Stimulated activated CD8-positive, alpha-beta memory T cell treated with anti-CD3 and anti-CD28 coated beads, Interleukin-2, amount 100 ng/mL, for 48 hours (primary cell): ENCODE measurements at places on chromosomes 2 and 18.

- DNase-seq, result no peak
Measured at GRCh38 chr18:22175346-22175745, 6.0 kb downstream of the GATA6 start.

DNA sequence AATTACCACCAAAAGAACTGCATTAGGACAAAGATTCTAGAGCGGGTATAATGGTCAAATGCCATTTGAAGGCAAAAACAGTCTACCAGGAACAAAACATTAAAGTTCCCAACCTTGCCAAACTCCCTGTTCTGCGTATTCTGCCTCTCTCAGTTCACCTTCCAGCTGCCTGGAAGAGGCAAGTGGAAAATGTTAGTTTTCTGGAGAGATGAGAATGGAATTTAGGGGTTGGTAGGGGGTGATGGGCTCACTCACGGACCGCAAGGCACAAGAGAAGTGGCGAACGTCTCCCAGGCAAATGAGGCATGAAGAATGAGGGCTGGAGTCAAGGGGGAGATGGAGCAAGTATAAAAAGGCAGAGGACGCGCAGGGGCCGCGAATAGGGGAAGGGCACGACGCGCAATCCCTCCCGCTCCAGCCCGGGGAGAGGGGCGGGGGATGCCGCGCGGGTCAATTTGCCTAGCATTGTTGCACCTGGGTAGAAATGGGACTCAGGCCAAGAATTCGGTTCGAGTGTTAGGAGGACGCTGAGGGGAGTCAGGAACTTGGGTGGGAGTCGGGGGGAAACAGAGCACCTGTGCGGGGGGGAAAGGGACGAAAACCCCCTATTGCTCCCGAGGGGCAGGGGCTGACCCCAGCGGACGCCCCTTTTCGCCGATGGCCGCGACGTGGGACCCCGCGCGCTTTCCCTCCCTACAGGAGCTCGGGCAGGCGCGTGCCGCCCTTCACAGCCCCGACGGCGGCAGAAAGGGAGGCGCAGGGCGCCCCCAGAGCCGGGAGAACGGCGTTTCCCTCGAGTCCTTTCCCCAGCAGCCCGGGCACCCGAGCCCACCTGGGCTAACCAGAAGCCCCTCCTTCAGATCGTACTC is 573 bp downstream of the PAIP2B start:
- DNase-seq, result no peak

- DNase-seq, result no peak
Measured at GRCh38 chr2:20641123-20641985, 9.5 kb downstream of the HS1BP3 start.

- no peak for DNase-seq
Measured at GRCh38 chr18:48127606-48128005, 197.1 kb upstream of the SMAD2 start.

GRCh38 chr2:234846599-234847363 is 105.0 kb upstream of the SH3BP4 start:
- no peak for DNase-seq

- DNase-seq, result no peak
Measured at GRCh38 chr2:15539999-15540398, 21.1 kb downstream of the NBAS start.

DNA sequence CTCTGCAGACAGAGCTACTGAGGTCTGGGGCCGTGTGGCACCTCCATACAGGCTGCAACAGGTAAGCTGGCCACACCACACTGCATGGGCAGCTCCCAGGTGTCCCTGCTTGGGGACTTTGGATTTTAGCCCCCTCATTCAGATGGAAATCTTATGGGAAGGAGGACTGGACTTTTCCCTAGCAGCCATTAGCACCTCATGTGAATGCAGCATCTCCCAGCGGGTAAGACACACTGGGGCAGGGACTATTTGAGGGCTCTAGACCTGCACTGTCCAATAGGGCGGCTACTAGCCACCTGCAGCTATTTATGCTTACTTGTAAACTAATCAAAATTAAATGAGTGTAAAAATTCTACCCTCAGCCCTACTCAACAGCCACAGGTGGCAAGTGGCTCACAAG is 34.2 kb upstream of the GLI2 start:
- no peak for DNase-seq

- DNase-seq, result no peak
Measured at GRCh38 chr2:152012697-152013096, 86.1 kb downstream of the CACNB4 start.

- DNase-seq, result no peak
Measured at GRCh38 chr2:56286936-56287335, 103.1 kb downstream of the CCDC85A start.

DNA sequence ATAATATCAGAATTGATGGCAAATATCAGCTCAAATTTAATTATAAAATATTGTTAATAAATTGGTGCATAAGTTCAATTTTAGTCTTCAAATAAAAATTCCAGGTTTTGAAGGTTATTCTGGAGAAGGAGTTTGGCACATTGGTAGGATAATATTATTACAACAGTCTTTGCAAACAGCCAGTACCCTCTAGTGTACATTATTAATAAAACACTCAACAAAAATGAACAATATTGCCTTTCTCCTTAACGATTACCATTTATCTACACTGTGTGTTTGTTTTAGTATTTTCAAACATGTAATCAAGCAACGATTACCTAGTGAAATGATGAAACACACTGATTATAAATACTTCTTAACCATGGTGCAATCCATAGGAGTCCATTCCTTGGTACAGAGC is 334.0 kb upstream of the FSIP2 start:
- no peak for DNase-seq

DNA sequence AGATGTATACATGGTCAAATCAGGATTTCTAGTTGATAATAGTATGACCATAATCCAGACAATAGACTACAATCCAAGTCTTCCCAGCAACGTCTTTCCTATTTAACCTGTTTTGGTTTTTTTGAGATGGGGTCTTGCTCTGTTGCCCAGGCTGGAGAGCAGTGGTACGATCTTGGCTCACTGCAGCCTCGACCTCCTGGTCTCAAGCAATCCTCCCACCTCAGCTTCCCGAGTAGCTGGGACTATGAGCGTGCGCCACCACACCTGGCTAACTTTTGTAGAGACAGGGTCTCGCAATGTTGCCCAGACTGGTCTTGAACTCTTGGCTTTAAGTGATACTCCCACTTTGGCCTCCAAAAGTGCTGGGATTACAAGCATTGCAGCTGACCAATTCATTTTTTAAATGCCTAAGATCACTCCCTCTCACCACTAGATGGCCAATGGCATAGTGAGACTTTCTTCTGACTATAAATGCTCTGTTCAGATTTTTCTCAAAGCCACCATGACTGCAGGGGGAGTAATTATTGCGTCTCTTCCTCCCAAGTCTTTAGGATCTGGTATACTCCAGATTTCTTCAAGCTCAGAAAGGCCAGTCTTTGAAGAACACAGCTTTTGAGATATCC is 47.6 kb downstream of the HNRNPLL start:
- DNase-seq, result no peak

GRCh38 chr2:126891681-126892500 is 6.8 kb upstream of the TEX51 start:
- DNase-seq, result no peak

- no peak for DNase-seq
Measured at GRCh38 chr2:226256709-226257376, 542.8 kb downstream of the IRS1 start.

- no peak for DNase-seq
Measured at GRCh38 chr18:12013186-12013916, 32.0 kb downstream of the IMPA2 start.

DNA sequence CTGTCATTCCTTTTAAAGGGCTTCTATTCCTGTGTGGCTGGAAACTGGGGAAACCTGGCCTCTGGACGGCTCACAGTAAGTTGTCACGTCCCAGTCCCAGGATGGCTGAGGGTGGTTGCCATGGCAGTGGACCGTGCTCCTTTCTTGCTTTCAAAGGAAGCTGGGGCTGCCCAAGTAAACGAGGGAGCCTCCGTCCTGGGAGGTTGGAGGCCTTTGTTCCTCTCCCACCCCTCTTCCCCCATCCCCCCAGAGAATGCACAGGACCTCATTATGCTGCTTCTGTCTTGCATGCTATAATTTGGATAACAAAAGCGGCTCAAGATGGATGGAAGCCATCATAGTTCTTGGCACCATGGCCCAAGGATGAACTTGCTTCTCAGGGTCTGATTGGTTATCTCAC is 325.5 kb upstream of the HS6ST1 start:
- DNase-seq, result no peak

GRCh38 chr2:26668856-26669750 is 23.4 kb upstream of the KCNK3 start:
- no peak for DNase-seq

DNA sequence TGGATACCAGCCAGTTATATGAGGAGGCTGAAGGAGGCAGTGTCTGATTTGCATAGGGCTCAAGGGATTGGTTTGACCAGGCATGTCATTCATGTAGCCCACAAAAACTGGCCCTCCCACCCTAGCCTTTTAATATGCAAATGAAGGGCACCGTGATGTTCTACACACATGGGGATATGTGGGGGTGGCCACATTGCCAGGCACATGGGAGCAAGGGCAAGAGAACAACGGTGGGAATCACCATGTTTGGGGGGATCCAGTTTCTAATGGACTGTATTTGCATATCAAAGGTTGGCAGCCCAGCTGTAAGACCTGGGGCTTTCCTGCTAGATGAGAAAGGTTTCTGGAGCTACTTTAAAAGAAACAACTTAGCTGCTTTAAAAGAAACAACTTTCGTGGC is 65.1 kb upstream of the SLC25A52 start:
- no peak for DNase-seq

DNA sequence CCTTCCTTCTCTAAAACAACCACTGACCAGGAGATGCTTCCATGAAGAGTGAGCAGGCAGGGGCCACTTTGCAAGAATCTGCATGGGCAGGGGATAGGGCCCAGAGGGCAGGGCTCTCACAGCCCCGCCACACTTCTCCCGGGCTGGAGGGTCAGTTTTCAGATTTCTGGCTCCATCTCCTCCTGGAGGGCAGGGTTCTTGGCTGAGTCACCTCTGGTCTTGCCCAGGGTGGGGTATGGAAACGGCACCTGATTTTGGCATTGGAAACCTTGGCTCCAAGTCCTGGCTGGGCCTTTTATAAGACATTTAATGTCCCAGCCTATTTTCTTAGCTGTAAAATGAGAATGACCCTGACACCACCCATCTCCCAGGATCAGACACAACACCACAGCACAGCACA is 27.6 kb upstream of the ASPRV1 start:
- DNase-seq, result no peak

DNA sequence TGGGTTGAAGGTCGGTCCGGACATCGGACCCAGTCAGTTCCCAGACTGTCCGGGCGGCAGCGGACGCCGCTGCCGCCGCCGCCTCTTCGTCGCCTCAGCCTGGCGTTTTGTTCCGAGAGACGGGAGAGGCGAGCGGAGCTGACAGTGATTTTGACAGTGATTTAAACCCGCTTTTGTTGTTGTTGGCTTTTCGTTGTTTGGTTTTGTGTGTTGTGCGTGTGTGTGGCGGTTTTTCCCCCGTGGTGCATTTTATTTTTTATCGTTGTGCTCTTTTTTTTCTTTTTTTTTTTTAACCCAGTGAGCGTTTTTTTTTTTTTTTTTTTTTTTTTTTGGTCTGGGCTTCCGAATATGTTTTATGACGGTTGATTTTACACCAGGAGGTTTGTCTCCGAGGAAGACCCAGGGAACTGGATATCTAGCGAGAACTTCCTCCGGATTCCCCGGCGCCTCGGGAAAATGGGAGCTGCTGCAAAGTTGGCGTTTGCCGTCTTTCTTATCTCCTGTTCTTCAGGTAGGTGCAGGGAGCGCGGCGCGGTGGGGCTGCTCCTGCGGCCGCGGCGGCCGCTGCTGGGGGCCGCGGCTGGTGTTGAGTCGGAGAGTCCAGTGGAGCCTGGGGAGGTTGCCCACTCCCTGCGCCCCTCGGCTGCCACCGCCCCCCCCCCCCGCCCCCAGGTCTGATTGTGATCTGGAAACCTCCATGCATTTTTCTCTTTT is at the start of gene ACVR2A:
TSS of gene ACVR2A (plus strand) at position 333 of the 714 bp plus-strand sequence. CDS start at position 457, 124 bp downstream.
- peak; percentile 2 for DNase-seq

DNA sequence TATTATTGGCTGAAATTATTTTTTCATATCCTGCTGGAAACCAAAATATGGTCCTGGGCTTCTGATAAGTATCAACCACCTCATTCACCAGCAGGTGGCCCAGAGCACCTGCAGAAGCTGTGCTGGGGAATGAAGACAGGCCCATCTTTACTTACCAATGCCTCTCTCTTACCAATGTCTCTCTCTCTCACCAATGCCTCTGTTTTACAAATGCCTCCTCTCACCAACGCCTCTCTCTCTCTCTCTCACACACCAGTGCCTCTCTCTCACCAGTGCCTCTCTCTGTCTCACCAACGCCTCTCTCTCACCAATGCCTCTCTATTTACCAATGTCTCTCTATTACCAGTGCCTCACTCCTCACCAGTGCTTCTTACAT is 2.3 kb upstream of the MAL start:
- DNase-seq, result no peak

GRCh38 chr2:65877331-65878010 is 445.1 kb upstream of the SPRED2 start:
- no peak for DNase-seq

DNA sequence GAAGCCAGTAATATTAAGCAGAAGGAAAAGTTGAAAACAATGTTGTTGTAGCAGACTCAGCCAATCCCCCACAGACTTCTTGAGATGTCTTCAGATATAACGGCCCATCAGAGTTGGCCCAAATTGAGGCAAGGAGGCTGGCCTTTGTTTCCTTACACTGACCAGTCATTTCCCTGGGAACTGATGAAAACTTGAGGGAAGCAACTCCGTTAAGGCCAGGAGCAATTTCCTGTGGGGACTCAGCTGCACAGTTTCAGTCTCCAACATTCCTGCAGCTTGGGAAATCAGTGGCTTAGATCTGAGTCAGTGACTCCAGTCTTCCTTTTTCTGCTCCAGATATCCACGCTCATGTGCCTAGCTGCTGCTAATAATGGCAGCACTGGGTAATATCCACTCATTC is 75.7 kb downstream of the FTCDNL1 start:
- no peak for DNase-seq

- no peak for DNase-seq
Measured at GRCh38 chr2:156321243-156321904, 11.1 kb downstream of the NR4A2 start.

DNA sequence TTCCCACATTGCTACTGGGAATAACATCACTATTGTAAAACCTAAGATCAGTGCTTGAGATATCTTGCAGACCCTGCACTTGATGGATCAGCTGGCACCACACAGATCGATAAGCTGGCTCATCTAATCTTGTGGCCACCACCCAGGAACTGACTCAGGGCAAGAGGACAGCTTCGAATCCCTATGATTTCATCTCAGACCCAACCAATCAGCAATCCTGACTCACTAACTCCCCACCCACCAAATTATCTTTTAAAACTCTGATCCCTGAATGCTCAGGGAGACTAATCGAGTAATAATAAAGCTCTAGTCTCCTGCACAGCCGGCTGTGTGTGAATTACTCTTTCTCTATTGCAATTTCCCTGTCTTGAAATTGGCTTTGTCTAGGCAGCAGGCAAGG is 11.3 kb upstream of the TEX44 start:
- DNase-seq, result no peak

DNA sequence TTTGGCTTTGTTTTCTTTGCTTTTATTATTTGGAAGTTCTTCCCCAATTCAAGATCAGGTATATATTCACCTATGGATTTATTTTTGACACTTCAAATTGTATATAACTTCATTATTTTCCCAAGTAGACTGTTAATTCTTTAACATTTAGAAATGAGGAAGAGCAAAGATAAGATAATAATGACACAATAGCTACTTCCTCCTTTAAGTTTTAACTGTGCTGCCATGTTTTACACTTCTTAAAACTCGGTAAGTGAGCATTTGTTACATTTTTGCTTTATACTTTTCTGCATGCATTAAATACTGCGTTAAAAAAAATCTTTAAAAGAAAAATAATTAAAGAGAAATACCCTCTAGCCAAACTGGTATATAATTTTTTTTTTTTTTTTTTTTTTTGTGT is 32.5 kb downstream of the SLC66A3 start:
- DNase-seq, result no peak
